Adipose tissue (tissue), 3 donors: ENCODE measurements at places on chromosomes 16 and 17. TPM values are rescaled to one million over a fixed set of nuclear protein-coding genes. Genes with fewer than 3 reads are reported as not detected.

The DHX38 gene
- 46.7 TPM for polyA plus RNA-seq

The CPHXL2 gene
- not detected for polyA plus RNA-seq

The CA7 gene
- 0.05 TPM for polyA plus RNA-seq

The DNAJA3 gene
- 21.6 TPM for polyA plus RNA-seq

The ACSM5 gene
- 27.9 TPM for polyA plus RNA-seq

The MYH8 gene
- not detected for polyA plus RNA-seq

The KIF18B gene
- polyA plus RNA-seq: 0.22 TPM

The TNP2 gene
- not detected for polyA plus RNA-seq

The ANKRD40CL gene
- 0.33 TPM for polyA plus RNA-seq

The KRTAP4-4 gene
- polyA plus RNA-seq: not detected

The CRYBA1 gene
- not detected for polyA plus RNA-seq

The PTX4 gene
- not detected for polyA plus RNA-seq

The FBXW10 gene
- polyA plus RNA-seq: not detected

The C17orf50 gene
- polyA plus RNA-seq: 0.09 TPM

The MEOX1 gene
- 27.6 TPM for polyA plus RNA-seq

The ESRP2 gene
- polyA plus RNA-seq: 3.0 TPM

The ERAL1 gene
- 40.5 TPM for polyA plus RNA-seq

The LAT gene
- 9.4 TPM for polyA plus RNA-seq

The CSH2 gene
- polyA plus RNA-seq: not detected

The PSMD3 gene
- polyA plus RNA-seq: 81.7 TPM

The CDH13 gene
- polyA plus RNA-seq: 7.7 TPM

The PITPNM3 gene
- 1.1 TPM for polyA plus RNA-seq

The FBXL19 gene
- 9.1 TPM for polyA plus RNA-seq

The SERPINF2 gene
- polyA plus RNA-seq: 8.9 TPM
